ENCODE measurements at places on chromosomes 1 and 21.

- no peak for DNase-seq
Measured at GRCh38 chr1:217907504-217907903, 276.4 kb downstream of the SPATA17 start.

DNA sequence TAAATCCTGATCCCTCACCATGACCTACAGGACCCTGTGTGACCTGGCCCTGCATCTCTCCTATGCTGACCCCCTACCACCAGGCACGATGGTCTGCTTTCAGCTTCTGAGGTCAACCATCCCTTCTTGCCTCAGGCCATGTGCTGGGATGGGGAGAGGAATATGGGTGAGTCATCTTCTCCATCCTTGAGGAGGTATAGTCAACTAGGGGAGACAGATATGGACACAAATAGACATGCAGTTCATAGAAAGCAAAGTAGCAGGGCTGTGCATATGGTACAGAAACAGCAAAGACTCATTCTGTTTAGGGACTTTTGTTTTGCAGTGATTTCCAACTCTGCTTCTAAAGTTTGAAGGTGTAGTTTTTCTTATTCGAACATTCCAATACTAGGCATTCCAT, 250.8 kb upstream of the FGGY start:
- DNase-seq = no peak

DNA sequence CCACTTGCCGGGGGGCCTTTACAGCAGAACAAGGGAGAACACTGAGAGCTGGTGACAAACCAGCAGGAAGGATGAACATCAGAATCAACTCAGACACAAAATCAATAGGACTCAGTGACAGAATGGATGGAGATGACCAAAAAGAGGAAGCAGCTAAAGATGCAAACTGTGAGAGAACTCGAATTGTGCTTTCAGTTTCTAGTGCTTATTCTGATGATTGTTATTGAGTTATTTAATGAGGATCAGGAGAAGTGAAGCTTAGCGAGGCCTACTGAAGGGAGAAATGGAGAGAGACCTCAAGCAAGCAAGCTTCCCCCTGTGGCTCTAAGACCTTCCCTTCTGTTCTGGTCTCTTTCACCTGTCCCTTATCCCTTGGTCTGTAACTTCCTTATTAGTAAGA, 30.3 kb upstream of the TMEM125 start:
- no peak for DNase-seq

DNA sequence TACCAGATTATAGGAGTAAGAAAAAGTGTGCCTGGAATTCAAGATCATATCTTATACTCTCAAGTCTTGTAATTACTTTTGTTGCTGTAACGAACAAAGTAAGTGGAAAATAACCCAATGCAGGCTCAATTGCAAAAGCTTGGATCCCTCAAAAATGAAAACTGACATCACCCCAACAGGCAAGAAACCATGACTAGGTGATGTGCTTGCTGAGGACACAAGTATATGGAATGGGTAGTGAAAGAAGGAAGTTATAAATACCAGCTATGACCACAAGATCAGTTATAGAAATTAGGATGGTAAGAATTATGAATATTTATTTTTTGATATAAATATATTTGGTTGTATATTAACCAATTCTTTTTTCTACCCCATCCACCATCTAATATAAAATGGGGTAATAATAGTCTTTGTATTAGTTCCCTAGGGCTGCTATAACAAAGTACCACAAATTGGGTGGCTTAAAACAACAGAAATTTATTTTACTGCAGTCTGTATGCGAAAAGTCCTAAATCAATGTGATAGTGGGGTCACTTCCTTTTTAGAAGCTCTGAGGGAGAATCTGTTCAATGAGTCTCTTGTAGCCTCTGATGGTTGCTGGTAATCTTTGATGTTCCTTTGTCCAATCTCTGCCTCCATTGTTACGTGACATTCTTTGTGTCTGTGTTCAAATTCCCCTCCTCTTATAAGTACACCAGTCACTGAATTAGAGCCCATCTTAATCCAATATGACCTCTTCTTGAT, 45.0 kb downstream of the DUSP10 start:
- no peak for DNase-seq

DNA sequence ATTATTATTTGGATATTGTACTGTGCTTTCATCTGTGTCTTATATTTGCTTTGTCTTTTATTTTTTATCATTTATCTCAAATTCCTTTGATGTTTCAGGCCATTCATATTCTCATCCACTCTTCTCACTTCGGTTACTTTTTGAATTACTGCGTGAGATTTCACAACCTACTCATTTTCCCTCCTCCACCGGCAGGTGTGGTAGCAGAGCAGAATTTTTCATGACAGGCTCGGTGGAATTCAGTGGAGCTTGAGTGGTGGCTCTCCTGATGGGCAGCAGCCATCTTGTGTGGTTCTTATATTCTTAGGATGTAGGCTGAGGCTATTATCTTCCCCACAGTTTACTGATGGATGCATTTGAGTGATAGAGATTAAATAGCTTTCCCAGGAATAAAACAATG, 92.3 kb upstream of the IVNS1ABP start:
- no peak for DNase-seq

- DNase-seq = no peak
Measured at GRCh38 chr1:100428160-100428559, 75.9 kb downstream of the CDC14A start.

GRCh38 chr1:41853907-41854306, 64.8 kb downstream of the HIVEP3 start:
- DNase-seq = no peak

GRCh38 chr1:46204406-46204742, 1.2 kb downstream of the LURAP1 start:
- DNase-seq = no peak

GRCh38 chr1:8712413-8713231, 104.8 kb downstream of the RERE start:
- DNase-seq = no peak

- no peak for DNase-seq
Measured at GRCh38 chr1:89022167-89022959, at the start of gene GBP3. Gene GBP3, minus strand, starts transcription at chr1:89022866. Its CDS starts 2,145 bp downstream, at chr1:89020721.

DNA sequence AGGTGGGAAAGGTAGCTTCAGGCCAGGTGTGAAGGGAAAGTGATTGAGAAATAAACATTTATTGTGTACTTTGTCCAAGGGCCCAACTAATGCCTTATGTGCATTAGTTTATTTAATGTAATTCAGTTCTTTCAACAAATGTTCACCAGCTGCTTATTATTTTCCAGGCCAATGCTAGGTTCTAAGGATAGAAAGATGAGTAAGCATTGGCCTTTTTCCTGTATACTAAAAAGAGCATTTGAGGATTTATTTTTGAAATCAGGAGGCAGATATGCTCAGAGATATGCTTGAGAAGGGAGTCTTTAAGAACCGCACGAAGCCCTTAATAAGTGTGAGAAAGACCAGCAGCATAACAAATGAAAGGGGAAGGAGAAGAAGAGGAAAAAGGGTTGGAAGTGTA, 32.0 kb downstream of the CLCA1 start:
- no peak for DNase-seq

DNA sequence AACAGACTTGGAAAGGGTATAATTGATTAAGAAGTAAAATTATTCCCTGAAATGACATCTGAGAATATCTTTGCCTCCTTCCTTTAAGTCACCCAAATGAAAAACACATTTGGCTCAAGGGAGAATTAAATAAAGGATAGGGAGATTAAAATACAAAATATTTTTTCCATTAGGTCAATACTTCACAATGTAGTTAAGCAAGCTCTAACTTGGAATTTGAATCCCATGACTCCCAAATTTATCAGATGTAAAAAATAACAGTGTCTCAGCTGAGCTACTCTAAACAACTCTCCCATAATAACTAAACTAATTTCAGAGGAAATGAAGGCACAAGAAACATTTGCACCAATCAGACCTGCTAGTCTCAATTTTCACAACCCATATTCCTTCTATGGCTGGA, 6.5 kb upstream of the NMNAT2 start:
- DNase-seq = no peak

- DNase-seq = no peak
Measured at GRCh38 chr21:43370888-43371570, 55.9 kb downstream of the SIK1 start.

DNA sequence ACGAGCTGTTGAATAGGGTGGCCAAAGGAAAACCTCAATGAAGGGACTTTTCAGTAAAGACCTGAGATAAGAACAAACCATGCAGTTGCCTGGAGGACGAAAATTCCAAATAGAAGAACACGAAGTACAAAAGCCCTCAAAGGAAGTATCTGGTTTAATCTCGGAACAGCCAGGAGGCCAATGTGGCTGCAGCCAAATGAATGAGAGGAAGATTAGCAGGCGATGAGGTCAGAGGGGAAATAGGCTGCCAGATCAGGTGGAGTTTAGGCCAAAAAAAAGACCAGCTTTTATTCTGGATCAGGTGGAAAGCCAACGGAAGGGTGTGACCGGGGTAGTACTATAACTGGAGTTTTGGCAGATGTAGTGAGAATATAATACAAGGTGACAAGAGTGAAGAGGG, 43.7 kb downstream of the SRSF11 start:
- DNase-seq = no peak

DNA sequence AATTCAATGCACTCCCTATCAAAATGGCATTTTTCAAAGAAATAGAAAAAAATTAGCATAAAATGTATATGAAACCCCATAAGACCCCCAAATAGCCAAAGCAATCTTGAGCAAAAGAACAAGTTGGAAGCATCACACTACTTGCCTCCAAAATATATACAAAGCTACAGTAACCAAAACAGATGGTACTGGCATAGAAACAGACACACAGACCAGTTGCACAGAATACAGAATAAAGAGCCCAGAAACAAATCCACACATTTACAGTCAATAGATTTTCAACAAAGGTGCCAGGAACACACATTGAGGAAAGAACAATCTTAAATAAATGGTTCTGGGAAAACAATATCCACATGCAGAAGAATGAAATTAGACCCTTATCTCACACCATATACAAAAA, 350.8 kb downstream of the DSCAM start:
- DNase-seq = no peak

- DNase-seq = no peak
Measured at GRCh38 chr1:240515505-240515904, 96.5 kb downstream of the GREM2 start.

GRCh38 chr1:232457595-232457994, 172.3 kb downstream of the SIPA1L2 start:
- no peak for DNase-seq

GRCh38 chr1:231776757-231777062, 150.1 kb downstream of the DISC1 start:
- no peak for DNase-seq
